HTR-8/SVneo (cell line): ENCODE measurements at places on chromosomes 1 and 21.

GRCh38 chr1:2300004-2300771, 72.1 kb downstream of the SKI start:
- DNase-seq: no peak

GRCh38 chr1:178690496-178690895, 34.5 kb upstream of the RALGPS2 start:
- no peak for DNase-seq

GRCh38 chr21:46149205-46149901, 6.0 kb downstream of the FTCD start:
- DNase-seq: no peak

DNA sequence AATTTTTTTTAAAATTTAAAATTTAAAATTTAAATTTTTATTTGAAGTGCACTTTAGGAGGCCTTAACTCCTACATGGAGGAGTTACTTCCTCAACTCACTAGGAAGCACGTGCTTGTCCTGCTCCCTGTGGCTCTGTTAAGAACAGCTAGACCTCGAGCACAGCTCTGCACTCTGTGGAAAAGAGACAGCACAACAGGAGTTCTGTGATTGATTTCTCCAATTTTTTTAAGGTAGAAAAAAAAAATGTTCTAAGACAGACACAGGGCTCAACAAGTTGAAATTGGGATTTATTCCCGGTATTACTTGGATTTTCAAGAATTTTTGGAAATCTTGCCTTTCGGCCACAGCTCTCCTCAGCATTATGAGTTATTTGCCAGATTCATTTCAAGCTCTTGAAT, 356.6 kb upstream of the LYPLAL1 start:
- DNase-seq: no peak

DNA sequence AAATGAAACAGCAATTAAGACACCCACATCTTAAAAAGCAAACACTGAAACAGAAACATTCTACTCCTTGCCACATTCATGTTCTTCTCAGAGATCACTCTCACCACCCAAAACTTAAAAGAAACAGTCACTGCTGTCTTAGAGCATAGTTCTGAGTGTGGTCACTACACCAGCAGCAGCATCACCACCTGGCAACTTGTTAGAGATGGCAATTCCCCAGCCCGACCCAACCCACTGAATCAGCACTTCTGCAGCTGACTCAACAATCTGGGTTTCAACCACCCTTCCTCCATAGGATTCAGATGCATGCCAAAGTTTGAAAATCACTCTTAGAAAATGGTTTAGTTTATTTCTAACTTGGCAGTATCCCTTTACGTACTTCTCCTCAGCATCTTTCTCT, 126.1 kb downstream of the CDC42BPA start:
- peak; percentile 18 for DNase-seq

- DNase-seq: no peak
These were observed 36.7 kb downstream of the PARP1 start for GRCh38 chr1:226371027-226371694.

- no peak for DNase-seq
These were observed 93.6 kb downstream of the KIF14 start for GRCh38 chr1:200526709-200527612.

GRCh38 chr1:14836426-14837140, 238.1 kb downstream of the KAZN start:
- no peak for DNase-seq

DNA sequence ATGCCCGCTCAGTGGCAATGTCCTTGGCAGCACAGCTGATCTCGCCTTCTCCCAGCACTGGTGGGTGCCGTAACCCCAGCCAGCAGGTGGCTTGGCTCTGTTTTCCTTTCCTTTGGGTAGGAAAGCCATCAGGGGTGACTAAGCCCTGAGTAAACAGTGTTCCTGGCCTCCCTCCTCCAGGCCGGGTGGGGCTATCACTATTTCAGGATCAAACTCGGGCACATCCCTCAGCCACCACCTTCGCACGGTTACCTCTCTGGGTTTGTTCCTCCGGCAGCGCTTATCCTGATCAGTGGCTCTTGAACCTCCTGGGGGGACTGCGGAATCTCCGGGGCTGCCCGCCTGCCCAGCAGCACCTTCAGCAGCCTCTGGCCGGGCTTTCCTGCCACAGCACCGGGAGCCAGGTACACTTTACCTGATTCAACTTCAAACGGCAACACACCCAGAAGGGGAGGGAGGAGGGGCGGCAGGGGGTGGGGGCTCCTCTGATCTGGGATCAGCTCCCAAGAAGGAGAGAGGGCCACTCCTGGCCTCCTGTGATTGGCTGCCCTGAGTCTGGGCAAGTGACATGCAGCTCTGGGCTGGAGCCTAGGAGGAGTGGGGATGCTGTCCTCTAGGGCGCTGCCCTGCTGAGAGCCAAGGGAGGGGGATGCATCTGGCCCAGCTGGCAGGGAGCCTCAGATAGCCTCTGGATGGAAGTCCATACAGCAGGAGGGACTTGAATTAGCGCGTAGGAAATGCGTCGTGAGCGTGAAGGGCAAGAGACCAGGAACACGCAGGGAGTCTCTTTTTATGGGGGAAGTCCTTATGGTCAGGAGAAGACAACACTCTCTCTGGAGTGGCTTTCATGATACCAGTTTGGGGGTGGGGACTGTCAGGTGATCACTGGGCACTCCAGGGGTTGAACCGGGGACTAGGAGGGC, at the start of gene ASCL5:
ASCL5 (minus strand) TSS at position 353 of the 923 bp plus-strand sequence. CDS start 11,812 bp downstream, outside the sequence.
- peak; percentile 53 for DNase-seq

DNA sequence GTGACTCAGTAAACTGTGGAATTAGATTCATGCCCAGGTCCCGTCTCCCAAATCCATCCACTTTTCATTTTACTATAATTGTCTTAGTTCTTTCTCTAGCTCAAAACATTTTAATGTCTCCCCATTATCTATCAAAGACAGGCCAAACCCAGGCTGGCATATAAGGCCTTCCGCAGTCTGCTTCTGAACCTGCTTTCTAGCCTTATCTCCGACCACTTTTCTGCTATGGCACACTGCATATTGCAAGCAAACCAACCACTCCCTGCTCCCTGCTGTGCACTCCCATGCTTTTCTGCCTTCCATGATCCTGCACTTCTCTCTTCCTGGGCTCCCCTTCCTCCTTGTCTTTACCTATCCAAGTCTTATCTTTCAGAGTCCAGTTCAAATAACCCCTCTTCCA, 17.3 kb upstream of the PIGM start:
- DNase-seq: no peak

- no peak for DNase-seq
These were observed 62.3 kb downstream of the ARHGEF10L start for GRCh38 chr1:17601643-17602382.

DNA sequence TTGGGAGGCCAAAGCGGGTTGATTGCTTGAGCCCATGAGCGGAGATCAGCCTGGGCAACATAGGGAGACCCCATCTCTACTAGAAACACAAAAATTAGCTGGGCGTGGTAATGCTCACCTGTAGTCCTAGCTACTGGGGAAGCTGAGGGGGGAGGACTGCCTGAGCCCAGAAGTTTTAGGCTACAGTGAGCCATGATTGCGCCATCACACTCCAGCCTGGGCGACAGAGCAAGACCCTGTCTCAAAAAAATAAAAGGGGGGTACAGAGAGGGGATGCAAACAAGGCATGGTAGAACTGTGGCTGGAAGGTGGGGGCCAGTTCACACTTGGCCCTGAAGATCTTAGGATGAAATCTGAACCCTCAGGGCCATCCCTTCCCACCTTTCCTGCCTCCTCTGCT, 1.2 kb upstream of the C1orf210 start:
- DNase-seq: no peak

DNA sequence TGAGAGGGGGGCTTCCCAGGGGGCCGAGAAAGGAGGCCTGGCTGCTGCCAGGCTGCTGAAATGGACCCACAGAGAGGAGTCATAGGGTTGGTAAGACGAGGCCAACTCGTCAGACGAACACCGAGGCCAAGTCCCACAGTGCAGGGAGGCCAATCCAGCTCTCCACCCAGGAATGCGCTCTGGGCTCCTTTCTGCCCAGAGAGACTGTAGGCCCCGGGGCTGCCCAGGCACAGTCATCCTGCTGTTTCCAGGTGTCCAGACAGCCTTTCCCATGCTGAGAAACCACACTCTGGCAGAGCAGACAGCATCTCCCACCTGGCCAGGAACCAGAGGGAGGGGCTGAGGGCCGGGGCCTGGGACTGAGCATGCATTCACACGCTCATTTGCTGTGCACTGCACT, 26.7 kb upstream of the RSPO1 start:
- no peak for DNase-seq

DNA sequence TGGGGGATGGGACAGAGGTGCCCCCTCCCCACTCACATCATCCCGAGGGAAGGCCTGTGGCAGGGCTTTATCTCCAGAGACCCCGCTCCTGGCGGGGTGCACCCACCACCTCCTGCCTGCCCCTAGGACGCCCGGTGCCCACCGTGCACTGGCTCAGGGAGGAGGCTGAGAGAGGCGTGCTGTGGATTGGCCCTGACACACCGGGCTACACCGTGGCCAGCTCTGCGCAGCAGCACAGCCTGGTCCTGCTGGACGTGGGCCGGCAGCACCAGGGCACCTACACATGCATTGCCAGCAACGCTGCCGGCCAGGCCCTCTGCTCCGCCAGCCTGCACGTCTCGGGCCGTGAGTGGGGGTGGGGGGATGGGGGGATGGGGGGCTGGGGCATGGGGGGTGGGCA, 71.7 kb downstream of the TRIM11 start:
- DNase-seq: no peak

- DNase-seq: peak; percentile 37
These were observed 8.3 kb upstream of the KCNAB2 start for GRCh38 chr1:6037338-6037762.

DNA sequence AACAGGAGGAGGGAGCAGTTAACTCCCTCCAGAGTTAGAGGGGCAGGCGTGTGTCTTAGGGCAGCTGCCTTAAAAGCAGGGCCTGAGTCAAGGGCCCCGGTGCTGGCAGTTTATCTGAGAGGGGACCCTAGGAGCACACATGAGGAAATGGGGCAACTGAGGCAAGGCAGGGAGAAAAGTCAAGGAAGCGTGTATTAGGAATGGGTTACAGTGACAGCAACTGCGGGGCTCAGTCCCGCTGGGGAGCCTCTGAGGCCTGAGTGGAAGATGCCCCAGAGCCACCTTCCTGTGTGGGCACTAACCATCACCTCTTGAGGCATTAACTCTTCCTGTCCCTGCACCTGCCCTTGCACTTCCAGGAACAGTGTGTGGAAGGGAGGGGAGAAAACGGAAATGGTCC, 276.3 kb downstream of the MATN1 start:
- no peak for DNase-seq

DNA sequence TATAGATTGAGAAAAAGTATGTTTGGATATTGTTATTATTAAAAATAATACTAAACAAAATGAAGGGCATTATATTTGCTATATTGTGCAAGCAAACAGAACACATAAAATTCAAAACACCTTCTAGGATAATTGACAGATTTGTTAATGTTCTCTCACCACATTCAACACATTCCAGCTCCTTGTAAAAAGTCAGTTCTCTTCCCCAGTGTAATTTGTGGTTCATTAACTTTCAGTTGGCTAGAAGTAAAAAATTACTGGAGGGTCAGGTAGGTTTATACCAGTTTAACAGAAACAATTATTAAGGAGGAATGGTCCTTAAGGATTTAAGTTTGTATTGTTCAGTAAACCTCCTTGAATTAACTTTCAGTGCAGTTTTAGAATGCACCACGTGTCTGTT, 1235.3 kb upstream of the ADGRL2 start:
- DNase-seq: no peak
